ENCODE measurements at places on chromosomes 12 and 14.

- no peak for DNase-seq
These were observed 15.5 kb upstream of the TMX1 start for GRCh38 chr14:51224551-51224950.

- DNase-seq, result no peak
These were observed 237.4 kb downstream of the CHST11 start for GRCh38 chr12:104694161-104694560.

DNA sequence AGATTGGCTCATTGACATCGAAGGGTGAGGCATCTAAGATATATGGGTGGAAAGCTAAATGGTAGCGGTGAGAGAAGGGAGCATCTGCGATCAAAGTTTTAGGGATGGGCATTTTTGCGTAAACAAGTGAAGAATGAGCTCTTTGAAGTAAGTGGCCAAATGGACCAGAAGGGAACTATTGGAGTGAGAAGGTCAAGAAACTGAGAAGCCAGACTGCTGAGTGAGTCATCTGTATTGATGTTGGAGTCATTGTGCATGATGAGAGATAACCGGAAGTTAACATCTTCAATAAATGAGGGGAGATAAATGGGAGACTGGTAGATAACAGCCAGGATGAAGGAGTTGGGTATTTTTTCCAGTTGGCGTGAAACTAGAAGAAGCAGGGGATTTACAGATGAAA is 271.9 kb upstream of the PDE3A start:
- DNase-seq, result no peak

- DNase-seq, result no peak
These were observed 277.6 kb downstream of the BTG1 start for GRCh38 chr12:91868054-91868453.

DNA sequence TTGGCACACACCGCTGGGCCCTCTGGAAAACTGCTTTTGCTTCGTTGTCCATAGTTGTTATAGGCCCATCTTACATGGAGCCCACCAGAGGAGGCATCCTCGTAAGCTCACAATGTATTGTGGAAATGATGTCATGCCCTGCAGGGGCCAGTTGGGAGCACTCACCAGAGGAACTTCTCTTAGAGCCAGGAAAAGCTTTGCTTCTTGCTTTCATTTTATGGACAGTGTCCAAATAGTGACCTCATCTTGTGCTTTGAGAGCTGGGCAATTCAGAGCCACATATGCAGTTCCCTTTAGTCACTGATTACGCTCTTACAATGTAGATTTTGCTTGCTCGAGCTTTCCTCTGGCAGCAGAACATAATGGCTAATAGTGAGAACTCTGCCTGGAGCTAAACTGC is 275.6 kb downstream of the AACS start:
- peak; percentile 31 for DNase-seq

DNA sequence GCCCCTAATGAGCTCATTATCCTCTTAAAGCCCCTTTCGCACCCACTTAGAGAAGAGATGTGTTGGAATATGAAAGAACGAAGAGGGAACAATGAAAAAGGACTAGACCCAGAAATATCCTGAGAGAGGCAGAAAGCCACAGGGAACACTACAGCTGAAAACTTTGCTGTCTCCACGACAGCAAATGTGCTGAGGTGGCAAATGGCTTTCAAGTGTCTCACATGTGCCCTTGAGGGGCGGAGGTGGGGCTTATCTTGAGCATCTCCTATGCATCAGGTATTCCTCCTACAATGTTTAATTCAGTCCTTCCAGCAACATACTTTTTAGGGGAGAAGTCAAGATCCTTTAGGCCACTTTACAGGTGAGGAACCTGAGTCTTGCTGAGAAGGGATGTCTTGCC is 62.9 kb downstream of the WSCD2 start:
- DNase-seq, result no peak

DNA sequence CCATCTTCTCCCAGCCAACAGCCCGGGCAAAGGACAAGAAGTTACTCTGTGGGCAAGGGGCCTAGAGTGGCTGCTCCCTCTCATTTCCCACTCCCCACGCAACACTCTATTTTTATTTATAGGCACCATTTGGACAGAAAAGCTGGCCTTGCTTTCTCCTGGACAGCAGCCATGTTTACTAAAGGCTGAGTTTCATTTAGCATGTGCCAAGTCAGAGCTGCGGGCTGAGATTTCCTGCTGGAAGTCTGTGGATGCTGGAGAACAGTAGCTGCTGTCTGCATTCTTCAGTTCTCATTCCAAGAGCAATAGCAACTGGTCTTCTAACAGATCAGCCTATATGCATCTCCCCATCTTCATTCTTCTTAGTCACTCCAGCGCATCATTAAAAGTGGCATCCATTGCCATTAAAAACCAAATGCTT is 8.3 kb downstream of the COL2A1 start:
- no peak for DNase-seq

- no peak for DNase-seq
These were observed 930.5 kb upstream of the NOVA1 start for GRCh38 chr14:27528328-27528727.

DNA sequence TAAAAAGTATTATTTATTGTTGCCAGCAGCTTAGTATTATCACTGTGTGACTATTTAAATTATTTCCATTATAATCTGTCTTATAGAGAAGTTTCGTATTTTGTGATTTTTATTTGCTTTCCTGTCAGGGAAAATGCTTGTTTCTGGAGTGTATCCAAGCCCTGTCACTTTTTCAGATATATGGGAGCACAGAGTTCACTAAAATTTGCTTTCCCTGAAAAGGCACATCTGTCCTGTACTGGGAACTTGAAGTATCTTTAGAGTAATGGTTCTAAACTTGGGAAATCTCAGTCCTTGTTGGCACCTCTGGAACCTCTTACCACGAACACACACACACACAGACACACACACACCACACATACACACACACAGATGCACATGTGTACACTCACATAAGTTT is 39.3 kb upstream of the SSTR1 start:
- DNase-seq, result no peak

DNA sequence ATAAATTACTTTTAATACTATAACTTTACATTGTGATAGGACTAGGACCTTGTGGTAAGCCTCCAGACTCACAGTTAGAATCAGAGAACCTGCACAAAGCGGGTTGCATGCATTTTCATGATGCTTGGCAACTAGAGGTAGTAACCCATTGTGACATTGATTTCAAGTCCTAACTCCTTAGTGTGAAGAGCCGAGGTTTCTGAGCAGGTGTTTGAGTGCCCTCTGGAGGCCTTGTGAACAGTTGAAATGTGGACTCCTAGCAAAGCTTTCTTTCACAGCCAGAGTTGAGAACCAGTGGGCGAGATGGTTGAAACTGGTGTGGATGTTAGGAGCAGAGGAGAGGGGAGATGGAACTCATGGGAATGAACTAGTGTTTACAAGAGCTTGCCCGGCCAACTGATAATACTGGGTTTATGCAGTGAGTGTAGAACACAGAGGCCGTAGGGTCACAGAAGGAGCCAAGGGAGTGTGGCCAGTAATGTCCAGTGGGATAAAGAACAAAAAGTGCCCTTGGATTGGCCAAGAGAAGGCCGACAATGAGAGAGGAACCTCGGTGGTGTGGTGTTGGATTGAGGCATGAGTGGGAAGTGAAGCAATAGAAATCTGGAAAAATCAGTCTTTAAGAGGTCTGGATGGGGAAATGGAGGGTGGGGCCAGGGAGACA is 10.9 kb downstream of the ZNF664 start:
- DNase-seq, result no peak

- DNase-seq, result no peak
These were observed 143.9 kb upstream of the FUT8 start for GRCh38 chr14:65268594-65268993.

- DNase-seq, result no peak
These were observed 14.4 kb upstream of the NTF3 start for GRCh38 chr12:5417500-5417899.
